Endothelial cell of umbilical vein (primary cell): ENCODE measurements at places on chromosomes 12 and 14. TPM values are rescaled to one million over a fixed set of nuclear protein-coding genes. Genes with fewer than 3 reads are reported as not detected.

Gene NTS
- total RNA-seq, result not detected in 2 replicates

Gene FGD4
- 44.7 and 44.8 TPM in 2 replicates for total RNA-seq

Gene MEG3
- total RNA-seq, result 227 and 508 TPM in 2 replicates

Gene SEC23A
- 155 and 156 TPM in 2 replicates for total RNA-seq

Gene KRT73
- total RNA-seq, result not detected in 2 replicates

Gene CSRP2
- 12.7 and 13.4 TPM in 2 replicates for total RNA-seq

Gene LPAR5
- total RNA-seq, result not detected in 2 replicates

Gene ACTN1
- total RNA-seq, result 442 and 443 TPM in 2 replicates

Gene DNAJC22
- total RNA-seq, result 1.1 and 1.3 TPM in 2 replicates

Gene ASPG
- not detected in 2 replicates for total RNA-seq

Gene KRT75
- not detected in 2 replicates for total RNA-seq

Gene CACNA1C
- not detected in 2 replicates for total RNA-seq

Gene IL26
- total RNA-seq, result not detected in 2 replicates

Gene IL31
- total RNA-seq, result not detected in 2 replicates

Gene TMCC3
- 30.4 and 45.7 TPM in 2 replicates for total RNA-seq

Gene PRDM4
- total RNA-seq, result 33.4 and 36.8 TPM in 2 replicates

Gene SYT1
- 15.3 and 18.8 TPM in 2 replicates for total RNA-seq

Gene SRP54
- total RNA-seq, result 60.7 and 63.7 TPM in 2 replicates

Gene AKAP6
- total RNA-seq, result 0.49 and 0.88 TPM in 2 replicates

Gene PTPN21
- 16.1 and 22.9 TPM in 2 replicates for total RNA-seq

Gene DLGAP5
- total RNA-seq, result 83.2 and 83.5 TPM in 2 replicates

Gene LTBP2
- total RNA-seq, result 264 and 268 TPM in 2 replicates

Gene KIF21A
- 9.6 and 10.1 TPM in 2 replicates for total RNA-seq

Gene PELI2
- 13.0 TPM in 2 replicates for total RNA-seq

Gene MBD6
- 85.6 and 95.2 TPM in 2 replicates for total RNA-seq

Gene CFAP54
- total RNA-seq, result 21.5 and 26.9 TPM in 2 replicates

Gene TAS2R20
- total RNA-seq, result 2.2 and 3.3 TPM in 2 replicates

Gene EIF4B
- 372 and 382 TPM in 2 replicates for total RNA-seq

Gene PLEK2
- total RNA-seq, result 3.8 and 4.7 TPM in 2 replicates

Gene TMEM30B
- 0.25 and 0.35 TPM in 2 replicates for total RNA-seq

Gene RNF212B
- not detected in 2 replicates for total RNA-seq

Gene PRB2
- not detected in 2 replicates for total RNA-seq

Gene ANG
- total RNA-seq, result 5.7 and 6.2 TPM in 2 replicates

Gene DHRS2
- total RNA-seq, result 0.44 TPM in 1 of 2 replicates, not detected in the other

Gene RTL1
- not detected in 2 replicates for total RNA-seq

Gene FAM222A
- total RNA-seq, result 0.69 and 1.7 TPM in 2 replicates

Gene PLXNC1
- 0.04 TPM in 1 of 2 replicates, not detected in the other for total RNA-seq

Gene TAS2R19
- total RNA-seq, result 3.1 and 4.1 TPM in 2 replicates

Gene ADAMTS20
- total RNA-seq, result not detected in 2 replicates

Gene ABCC9
- not detected in 2 replicates for total RNA-seq

Gene RFLNA
- total RNA-seq, result 3.4 and 19.7 TPM in 2 replicates

Gene OR11H6
- total RNA-seq, result not detected in 2 replicates

Gene FLVCR2
- 4.9 and 9.1 TPM in 2 replicates for total RNA-seq

Gene ENDOU
- total RNA-seq, result not detected in 2 replicates

Gene AACS
- 40.3 and 44.7 TPM in 2 replicates for total RNA-seq

Gene ACVRL1
- total RNA-seq, result 404 and 427 TPM in 2 replicates

Gene DPY19L2
- 1.6 and 2.3 TPM in 2 replicates for total RNA-seq
